Stimulated activated CD8-positive, alpha-beta memory T cell treated with anti-CD3 and anti-CD28 coated beads, Interleukin-2, amount 100 ng/mL, for 48 hours (primary cell): ENCODE measurements at places on chromosomes 13 and 19.

- DNase-seq = no peak
These were observed at the start of gene TSHZ3 for GRCh38 chr19:31349160-31349881. Gene TSHZ3 (minus strand): TSS chr19:31349436. CDS start chr19:31349219, 217 bp downstream.

- no peak for DNase-seq
These were observed 9.0 kb downstream of the ZNF331 start for GRCh38 chr19:53546758-53547513.

DNA sequence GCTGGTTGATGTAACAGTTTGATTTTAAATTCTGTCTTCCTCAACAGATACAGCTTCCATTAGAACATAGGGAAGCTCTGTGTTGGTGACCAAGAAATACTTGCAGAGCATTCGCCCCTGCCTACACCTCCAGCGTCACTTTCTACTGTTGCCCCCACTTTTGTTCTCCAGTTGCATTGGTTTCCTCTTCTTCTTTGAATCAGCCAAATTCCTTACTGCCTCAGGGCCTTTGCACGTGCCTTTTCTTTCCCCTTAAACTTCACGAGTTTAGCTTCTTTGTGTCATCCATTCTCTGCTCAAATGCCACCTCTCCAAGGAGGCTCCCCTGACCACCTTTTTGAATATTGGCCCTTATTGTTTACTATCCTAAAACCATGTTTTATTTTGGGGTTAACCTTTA is 5.7 kb downstream of the KLK5 start:
- no peak for DNase-seq

GRCh38 chr13:45335397-45336024 is 5.5 kb downstream of the TPT1 start:
- DNase-seq = no peak

GRCh38 chr19:34381399-34382251 is 16.6 kb downstream of the GPI start:
- DNase-seq = no peak

DNA sequence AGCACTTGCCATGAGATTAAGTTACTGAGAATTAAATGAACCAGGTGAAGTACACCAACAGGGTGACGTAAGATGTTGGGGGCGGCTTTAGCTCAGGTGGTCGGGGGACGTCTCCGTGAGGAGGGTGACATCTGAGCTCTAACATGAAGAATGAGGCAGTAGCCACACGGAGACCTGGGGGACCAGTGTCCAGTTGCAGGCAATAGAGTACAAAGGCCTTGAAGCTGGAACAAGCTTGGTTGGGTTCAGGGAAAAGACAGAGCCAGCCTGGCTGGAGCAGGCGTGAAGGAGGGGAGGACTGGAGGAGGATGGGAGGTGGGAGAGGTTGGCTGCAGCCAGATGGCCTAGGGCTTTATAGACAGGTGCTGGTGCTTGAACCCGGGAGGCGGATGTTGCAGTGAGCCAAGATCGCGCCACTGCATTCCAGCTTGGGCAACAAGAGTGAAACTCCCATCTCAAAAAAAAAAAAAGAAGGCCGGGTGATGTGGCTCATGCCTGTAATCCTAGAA is 1.6 kb downstream of the SPINT2 start:
- no peak for DNase-seq

DNA sequence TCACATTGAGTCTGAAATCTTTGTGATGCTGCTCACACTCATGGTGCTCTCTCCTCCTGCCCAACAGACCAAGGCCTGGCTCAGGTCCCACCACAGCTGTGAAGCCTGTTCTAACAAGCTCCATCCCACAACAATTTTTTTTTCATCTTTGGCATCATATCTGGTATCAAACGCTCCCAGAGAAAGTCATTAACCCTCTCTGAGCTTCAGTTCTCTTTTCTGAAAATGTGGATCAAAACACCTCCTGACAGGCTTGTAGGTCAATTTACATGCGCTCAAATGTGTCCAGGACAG is 224.4 kb downstream of the LACC1 start:
- DNase-seq = no peak

- DNase-seq = no peak
These were observed 19.2 kb upstream of the ERCC1 start for GRCh38 chr19:45442778-45443461.

GRCh38 chr13:92315265-92315664 is 911.3 kb upstream of the GPC6 start:
- no peak for DNase-seq

GRCh38 chr13:46134961-46135522 is 30.2 kb upstream of the CPB2 start:
- no peak for DNase-seq

DNA sequence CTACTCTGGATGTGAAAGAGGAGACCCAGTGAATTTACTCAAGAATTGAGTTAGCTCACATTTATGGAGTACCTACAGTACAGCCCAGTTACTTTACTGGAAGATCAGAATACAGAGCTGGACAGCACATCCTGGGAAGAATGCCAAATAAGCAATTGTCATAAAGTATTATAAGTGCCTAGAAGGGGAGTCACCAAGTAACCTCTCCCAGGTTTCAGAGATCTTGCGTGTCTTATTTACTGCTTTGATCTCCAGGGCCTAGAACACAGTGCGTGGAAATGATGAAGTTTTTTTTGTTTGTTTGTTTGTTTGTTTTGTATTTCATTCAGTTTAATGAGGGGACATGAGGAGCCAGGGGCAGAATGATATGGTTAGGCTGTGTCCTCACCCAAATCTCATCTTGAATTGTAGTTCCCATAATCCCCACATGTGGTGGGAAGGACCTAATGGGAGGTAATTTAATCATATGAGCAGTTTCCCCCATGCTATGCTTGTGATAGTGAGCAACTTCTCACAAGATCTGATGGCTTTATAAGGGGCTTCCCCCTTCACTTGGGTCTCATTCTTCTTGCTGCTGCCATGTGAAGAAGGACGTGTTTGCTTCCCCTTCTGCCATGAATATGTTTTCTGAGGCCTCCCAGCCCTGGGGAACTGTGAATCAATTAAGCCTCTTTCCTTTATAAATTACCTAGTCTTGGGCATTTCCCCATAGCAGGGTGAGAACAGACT is 5.2 kb downstream of the GARRE1 start:
- no peak for DNase-seq

- no peak for DNase-seq
These were observed 104.4 kb downstream of the DNAJC15 start for GRCh38 chr13:43127827-43128226.

DNA sequence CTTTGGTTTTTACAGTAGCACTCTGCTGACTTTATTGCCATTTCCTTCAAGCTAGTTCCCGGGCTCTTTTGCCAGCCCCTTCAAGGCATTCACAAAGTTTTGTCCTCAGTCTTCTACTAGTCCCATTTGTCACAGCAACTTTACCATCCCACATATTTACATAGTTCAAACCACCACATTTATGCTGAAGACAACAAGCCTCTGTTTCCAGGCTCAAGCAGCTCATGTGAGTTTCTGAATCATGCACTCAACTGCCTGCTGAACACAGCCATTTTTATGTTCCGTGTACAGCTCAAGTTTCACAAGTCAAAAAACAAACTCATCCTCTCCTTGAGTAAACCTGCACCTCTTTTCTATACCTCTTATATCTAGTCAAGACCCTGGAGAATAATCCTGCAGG is 977.0 kb upstream of the SLC10A2 start:
- DNase-seq = no peak

GRCh38 chr13:75385708-75386083 is 96.3 kb downstream of the TBC1D4 start:
- DNase-seq = no peak

- no peak for DNase-seq
These were observed 43.6 kb upstream of the LSM14A start for GRCh38 chr19:34128558-34129250.

DNA sequence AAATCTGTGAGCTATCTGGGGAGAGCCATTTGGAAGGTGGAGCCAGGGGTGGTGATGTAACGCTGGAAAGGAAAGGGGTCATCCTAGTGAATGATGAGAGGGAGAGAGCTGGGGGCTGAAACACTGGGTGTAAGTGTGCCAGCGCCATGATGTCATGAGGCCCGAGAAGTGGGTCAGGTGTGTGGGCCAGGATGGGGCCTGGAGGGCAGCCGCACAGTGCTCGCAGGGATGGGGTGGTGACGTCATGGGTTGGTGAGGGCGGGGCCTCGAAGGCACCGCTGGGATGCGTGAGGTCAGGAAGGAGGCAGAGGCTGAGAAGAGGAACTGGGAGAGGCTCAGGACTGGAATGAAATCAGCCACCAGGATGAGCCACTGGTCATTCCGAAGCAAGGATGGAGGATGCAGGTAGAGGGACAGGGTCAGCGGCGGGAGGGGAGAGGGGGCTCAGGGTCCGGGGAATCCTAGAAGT is 4.4 kb downstream of the CCDC61 start:
- DNase-seq = no peak

GRCh38 chr13:90652036-90652435 is 695.5 kb upstream of the MIR17HG start:
- no peak for DNase-seq

GRCh38 chr13:111217641-111218040 is 102.5 kb downstream of the ARHGEF7 start:
- no peak for DNase-seq

DNA sequence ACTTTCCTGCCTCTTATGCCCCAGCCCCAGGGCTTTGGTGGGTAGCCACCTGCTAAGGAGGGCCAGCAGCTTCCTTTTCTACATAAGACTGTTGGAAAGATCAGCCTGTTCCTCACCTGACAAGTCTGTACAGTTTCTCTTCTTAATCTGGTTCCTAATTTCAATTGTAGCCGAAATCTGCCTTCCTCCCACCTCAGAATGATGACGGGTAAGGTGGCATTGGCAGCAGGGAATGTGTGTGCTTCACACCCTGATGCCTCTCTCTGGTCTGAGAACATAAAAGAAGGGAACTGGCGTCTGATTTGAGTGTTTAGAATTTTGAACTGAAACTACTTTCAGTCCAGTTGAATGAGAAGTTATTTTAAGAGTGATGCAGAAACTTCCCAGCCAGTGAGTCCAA is 16.0 kb downstream of the MAU2 start:
- DNase-seq = no peak

DNA sequence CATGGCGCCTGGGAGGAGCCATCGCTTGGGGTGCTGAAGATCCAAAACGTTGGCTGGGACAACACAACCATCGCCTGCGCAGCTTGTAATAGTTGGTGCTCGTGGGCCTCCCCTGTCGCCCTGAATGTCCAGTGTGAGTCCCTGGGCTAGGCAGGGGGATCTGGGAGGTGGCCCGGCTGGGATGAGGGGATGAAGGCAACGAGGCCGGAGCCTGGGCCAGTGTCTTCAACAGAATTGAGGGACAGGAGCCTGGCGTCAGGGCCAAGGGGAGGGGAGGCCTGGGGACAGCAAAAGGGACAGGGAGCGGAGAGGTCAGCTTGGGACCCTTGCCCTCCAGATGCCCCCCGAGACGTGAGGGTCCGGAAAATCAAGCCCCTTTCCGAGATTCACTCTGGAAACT is 6.7 kb upstream of the FFAR1 start:
- DNase-seq = no peak

DNA sequence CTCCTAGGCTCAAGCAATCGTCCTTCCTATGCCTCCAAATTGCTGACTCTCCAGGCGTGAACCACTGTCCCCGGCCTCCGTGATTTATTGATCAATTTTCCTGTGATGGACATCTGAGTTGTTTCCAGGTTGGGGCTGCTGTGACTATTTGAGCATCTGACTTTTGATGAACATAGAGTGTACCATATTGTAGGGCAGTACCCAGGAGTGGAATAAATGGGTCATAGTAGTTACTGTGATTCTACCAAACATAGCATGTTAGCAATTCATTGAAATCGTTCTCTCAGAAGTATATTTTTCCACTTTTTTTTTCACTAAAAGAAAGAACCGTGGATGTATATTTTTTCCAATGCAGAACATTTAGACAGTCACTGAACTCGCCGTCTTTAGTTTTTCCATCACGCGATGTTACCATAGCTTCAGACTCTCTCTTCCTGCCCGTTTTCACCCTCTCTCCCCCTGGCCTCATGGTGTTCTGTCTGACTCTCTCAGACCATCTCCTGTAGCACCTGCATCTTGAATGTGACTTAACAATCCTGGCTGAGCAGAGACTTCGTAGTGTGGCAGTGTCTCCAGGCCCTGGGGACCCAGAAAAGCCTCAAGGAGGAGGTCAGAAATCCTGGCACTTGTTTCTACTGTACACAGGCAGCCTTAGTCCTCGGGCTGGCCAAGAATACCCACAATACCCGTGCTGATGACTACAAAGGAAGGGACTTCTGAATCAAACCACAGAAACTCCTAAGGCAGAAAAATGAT is 3.2 kb upstream of the RASGRP4 start:
- no peak for DNase-seq

DNA sequence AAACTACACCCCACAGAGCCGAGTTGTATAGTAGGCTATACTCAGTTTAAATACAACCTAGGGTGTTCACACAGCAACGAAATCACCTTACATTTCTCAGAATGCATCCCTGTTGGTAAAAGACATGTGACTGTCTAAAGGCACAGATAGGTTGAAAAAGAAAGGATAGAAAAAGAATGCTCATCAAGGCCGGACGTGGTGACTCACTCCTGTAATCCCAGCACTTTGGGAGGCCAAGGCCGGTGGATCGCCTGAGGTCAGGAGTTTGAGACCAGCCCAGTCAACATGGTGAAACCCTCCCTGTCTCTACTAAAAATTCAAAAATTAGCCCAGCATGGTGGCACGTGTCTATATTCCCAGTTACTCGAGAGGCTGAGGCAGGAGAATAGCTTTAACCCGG is 3.8 kb upstream of the IL17D start:
- DNase-seq = no peak

DNA sequence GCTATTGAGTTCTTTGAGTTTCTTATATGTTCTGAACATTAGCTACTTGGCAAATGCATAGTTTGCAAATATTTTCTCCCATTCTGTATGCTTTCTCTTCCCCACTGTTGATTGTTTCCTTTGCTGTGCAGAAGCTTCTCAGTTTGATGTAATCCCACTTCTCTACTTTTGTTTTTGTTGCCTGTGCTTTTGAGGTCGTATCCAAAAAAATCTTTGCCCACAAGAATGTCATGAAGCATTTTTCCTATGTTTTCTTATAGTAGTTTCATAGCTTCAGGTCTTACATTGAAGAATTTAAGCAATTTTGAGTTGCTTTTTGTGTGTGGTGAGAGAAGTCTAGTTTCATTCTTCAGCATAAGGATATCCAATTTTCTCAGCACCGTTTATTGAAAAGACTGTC is 536.7 kb upstream of the ARGLU1 start:
- DNase-seq = no peak

DNA sequence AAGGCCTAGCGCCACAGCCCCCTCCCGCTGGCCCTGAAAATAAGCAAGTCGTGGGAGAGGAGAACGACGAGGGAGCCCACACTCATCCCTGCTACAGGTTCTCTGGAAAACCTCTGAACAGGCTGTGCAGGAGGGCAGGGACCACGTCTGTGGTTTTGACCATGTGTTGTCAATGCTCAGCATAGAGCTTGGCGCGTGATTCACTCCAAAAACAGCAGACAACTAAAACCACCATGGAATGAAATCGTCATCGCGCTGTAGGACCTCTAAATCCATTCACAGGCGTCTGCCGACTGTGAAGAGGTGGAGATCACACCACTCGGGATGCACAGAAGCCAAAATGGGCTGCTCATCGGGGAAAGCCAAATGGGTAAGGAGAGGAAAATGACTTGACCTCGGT is 121.3 kb downstream of the COL4A1 start:
- no peak for DNase-seq
